ENCODE measurements at places on chromosomes 16 and 17. TPM values are rescaled to one million over a fixed set of nuclear protein-coding genes. Genes with fewer than 3 reads are reported as not detected.

The HBM gene
- 1.5 TPM for polyA plus RNA-seq

The RRAD gene
- polyA plus RNA-seq = 6.2 TPM

The CCL3 gene
- 8.0 TPM for polyA plus RNA-seq

The ERCC4 gene
- polyA plus RNA-seq = not detected

The NUDT21 gene
- not detected for polyA plus RNA-seq

The CDRT15L2 gene
- not detected for polyA plus RNA-seq

The GABARAP gene
- polyA plus RNA-seq = 274 TPM

The NUTF2 gene
- polyA plus RNA-seq = 111 TPM

The KCNG4 gene
- 0.10 TPM for polyA plus RNA-seq

The TUBB3 gene
- 10.5 TPM for polyA plus RNA-seq

The FOXN1 gene
- polyA plus RNA-seq = not detected

The TEX19 gene
- 0.25 TPM for polyA plus RNA-seq

The PRSS21 gene
- polyA plus RNA-seq = not detected

The TRIM72 gene
- 53.6 TPM for polyA plus RNA-seq

The LRRC75A gene
- polyA plus RNA-seq = 16.6 TPM

The NXPH3 gene
- polyA plus RNA-seq = 1.2 TPM

The DCUN1D3 gene
- not detected for polyA plus RNA-seq

The SEZ6 gene
- 0.44 TPM for polyA plus RNA-seq

The C16orf74 gene
- polyA plus RNA-seq = 1.2 TPM

The ZNF469 gene
- polyA plus RNA-seq = 3.8 TPM

The MIF4GD gene
- 12.4 TPM for polyA plus RNA-seq

The KCNJ2 gene
- 3.9 TPM for polyA plus RNA-seq

The CD300LG gene
- 3.2 TPM for polyA plus RNA-seq

The WNT9B gene
- 0.15 TPM for polyA plus RNA-seq

The TBC1D3I gene
- polyA plus RNA-seq = not detected

The NLRC5 gene
- 8.2 TPM for polyA plus RNA-seq

The CPNE7 gene
- polyA plus RNA-seq = not detected

The OR3A3 gene
- polyA plus RNA-seq = not detected

The KCNJ12 gene
- polyA plus RNA-seq = 2.6 TPM

The ARHGAP44 gene
- not detected for polyA plus RNA-seq

The IL17C gene
- polyA plus RNA-seq = not detected

The LLGL1 gene
- 16.1 TPM for polyA plus RNA-seq

The EVPLL gene
- not detected for polyA plus RNA-seq

All from muscle of arm (tissue), 14 donors.